Naive thymus-derived CD4-positive, alpha-beta T cell (primary cell): ENCODE measurements at places on chromosomes 7 and 10. TPM values are rescaled to one million over a fixed set of nuclear protein-coding genes. Genes with fewer than 3 reads are reported as not detected.
A peak's percentile ranks its signal among the peaks of the same experiment; 100 is the strongest.

GRCh38 chr10:77349226-77349625 is 288.4 kb downstream of the KCNMA1 start:
- H3K4me1 ChIP-seq, result no peaks in the 10 kb centered on the region
- H3K4me3 ChIP-seq, result no peak overlapping the region
- no peak for DNase-seq
- H3K27ac ChIP-seq, result no peak overlapping the region
- no peaks in the 10 kb centered on the region for H3K36me3 ChIP-seq

Gene SAMD9L
- 28.2 TPM for polyA plus RNA-seq

DNA sequence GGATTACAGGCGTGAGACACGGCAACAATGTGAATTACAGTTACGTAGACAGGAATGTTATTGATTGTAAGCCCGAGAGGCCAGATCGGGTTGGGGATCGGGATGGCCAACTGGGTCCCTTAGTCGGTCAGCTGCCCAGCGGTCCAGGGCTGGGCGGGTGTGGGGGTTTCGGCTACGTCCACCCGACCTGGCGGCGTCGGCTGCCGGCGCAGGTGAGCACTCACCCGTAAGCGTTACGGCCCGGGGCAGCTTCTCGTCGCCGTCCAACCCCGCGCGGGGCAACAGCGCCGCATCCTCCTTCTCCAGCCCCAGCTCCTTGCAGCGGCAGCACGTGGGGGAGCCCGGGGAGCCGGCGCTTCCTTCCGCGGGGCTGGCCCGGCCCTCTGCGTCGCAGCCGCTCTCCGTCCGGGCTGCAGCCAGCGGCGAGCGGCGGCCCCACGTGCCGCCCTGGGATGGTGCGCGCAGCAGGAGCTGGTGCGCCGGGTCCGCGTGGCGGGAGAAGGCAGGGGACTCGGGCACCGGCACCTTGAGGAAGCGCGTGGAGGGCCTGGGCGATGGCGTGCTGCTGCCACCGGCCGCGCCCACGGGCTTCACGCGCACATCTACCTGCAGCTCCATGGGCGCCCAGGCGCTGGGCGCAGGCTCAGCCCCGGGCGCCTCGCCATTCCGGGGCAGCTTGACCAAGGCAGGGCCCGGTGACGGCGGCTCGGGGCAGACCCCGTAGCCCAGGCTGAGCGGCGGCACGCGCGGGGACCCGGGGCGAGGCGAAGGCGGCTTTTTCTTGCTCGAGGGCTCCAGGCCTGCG is 609 bp downstream of the KLRG2 start:
- H3K4me3 ChIP-seq, result peak overlapping the region; percentile 33
- H3K36me3 ChIP-seq, result no peaks in the 10 kb centered on the region
- H3K27me3 ChIP-seq, result peaks cover 2% of the 10 kb centered on the region

DNA sequence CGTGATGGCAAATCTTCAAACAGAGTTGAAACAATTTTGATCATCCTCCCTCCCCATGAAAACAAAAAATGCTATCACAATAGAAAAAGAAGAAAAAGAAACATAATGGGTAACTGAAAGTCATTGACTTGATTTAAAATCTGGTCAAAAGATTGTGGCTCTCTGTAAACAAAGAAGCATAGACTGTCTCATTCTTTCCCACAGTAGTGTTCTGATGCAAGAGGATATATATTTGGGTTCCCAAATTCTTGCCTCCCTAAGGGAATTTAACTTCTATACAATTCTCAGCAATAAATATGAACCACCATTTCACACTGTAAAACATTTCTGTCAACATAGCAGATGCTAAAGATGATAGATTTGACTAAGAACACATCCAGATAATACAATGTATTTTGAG is 32.8 kb upstream of the MEOX2 start:
- H3K27ac ChIP-seq, result no peak overlapping the region
- no peak for DNase-seq
- no peaks in the 10 kb centered on the region for H3K36me3 ChIP-seq
- no peak overlapping the region for H3K4me3 ChIP-seq

- DNase-seq, result no peak
- no peaks in the 10 kb centered on the region for H3K27me3 ChIP-seq
- H3K36me3 ChIP-seq, result no peaks in the 10 kb centered on the region
- no peaks in the 10 kb centered on the region for H3K4me1 ChIP-seq
- no peak overlapping the region for H3K27ac ChIP-seq
Observed at GRCh38 chr7:41085244-41085643, 617.6 kb downstream of the INHBA start.
